ENCODE measurements at places on chromosomes 1 and 21. TPM values are rescaled to one million over a fixed set of nuclear protein-coding genes. Genes with fewer than 3 reads are reported as not detected.
A peak's percentile ranks its signal among the peaks of the same experiment; 100 is the strongest.

The BEND5 gene
- 1.4 TPM for total RNA-seq

- DNase-seq: no peak
Measured at GRCh38 chr1:67013573-67013972, 40.4 kb downstream of the SLC35D1 start.

The C1orf185 gene
- total RNA-seq: not detected

GRCh38 chr21:25465263-25465662, 142.0 kb downstream of the MRPL39 start:
- DNase-seq: no peak

DNA sequence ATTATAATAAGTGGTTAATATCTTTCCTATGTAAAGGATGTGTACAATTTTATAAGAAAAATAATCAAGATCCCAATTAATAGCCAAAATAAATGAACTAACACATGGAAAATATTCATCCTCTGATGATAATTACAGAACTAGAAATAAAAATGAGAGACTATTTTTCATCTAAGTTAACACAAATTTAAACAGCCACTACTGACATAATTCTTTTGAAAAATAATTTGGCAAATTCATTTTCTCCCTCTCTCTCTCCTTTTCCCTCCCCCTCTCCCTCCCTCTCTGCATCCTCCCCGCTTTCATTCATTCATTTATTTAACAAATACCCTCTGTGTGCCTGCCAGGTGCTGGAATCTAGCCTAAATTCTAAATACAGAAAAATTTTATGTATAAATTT, 10.3 kb upstream of the SFPQ start:
- DNase-seq: no peak

DNA sequence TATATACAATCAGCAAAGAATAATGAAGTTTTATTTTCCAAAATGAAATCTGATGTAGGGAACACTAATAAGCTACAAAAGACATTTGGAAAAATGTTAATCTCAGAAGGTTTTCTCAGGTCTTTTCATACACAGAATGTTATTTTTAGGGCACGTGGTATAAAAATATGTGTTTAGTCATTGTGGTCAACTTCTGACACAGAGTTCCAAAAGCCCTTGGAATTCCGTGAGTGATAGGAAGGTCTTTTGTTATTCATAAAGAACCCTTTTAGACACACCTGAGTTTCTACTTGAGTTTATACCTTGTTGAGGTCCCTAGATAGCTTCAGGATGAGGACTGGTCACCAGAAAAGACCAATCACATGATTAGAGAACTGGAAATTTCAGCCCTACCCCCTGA, 277.6 kb upstream of the NCAM2 start:
- DNase-seq: no peak

The MPL gene
- total RNA-seq: not detected

DNA sequence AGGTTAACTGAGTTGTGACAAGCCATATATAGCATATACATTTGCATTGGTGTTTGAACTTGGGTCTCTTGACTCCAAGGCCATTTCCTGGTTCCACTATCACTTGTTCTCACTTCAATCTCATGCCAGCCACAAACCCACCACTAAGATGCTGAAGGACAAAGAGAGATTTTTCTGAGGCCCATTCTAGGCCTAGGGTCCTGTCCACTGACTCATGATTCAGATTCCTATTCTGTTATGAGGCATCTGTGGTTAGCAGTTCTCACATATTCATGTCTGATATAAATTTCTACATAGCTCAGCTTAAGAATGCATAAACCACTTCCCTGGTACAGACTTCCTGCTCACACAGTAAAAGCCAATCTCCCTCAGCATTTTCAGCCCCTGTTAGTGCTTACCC, 326.1 kb upstream of the BEND5 start:
- DNase-seq: no peak

The NDC1 gene
- total RNA-seq: 7.6 TPM

The KIAA0040 gene
- total RNA-seq: 33.1 TPM

The PLA2G4A gene
- 0.66 TPM for total RNA-seq

DNA sequence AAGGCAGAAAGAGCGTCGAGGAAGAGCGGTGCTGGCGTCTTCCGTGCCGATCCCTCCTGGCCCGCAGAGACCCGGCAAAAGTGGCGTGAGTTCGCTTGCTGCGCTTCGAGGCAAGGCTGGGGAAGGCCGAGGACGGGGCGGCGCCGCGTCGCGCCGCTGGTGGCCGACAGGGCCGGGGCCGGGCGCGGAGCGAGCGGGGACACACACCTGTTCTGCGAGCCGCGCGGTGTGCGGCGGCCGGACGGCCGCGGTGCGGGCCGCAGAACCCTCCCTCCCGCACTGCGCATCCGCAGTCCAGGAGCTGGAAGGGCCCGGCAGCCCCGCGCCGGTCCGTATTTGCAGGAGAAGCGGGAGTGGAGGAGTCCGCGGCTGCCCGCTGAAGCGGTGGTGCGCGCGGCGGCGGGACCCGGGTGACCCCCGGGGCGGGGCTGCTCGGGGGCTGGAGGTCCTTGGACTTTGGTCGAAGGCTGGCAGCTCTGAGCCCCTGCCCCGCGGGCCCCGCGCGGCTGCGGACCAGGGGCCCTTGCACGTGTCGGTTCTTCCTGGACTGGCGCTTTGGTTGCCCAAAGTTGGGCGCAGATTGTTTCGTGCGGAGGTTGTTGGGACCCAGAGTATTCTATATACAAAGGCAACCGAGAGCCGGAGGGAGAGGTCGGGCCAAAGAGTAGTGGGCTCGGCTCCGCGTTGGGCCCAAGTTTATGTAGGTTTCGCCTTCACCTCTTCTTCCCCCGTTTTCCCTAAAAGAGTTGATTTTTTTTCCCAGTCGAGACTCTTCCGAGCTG, 2.6 kb downstream of the RNF220 start:
- DNase-seq: no peak

GRCh38 chr1:53672243-53672642, 66.7 kb downstream of the GLIS1 start:
- DNase-seq: no peak

DNA sequence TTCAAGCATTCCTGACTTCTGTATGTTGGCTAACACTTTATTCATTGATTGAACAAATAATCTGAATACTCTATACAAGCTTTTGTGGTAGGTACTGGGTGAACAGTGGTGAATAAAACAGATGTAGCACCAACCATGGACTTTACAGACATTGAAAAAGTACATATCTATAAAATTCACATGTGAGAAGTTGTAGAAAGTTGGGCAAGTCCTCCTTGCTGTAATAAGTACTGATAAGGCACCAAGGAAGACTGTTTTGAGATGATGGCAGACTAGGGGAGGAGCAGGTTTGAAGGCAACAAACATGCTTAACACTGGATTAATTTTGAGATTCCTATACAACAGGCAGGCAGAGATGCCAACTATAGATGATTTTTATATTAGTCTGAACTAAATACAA, 42.4 kb downstream of the RNF2 start:
- DNase-seq: no peak

GRCh38 chr1:15053153-15053552, 100.4 kb upstream of the TMEM51 start:
- DNase-seq: no peak

- no peak for DNase-seq
Measured at GRCh38 chr1:204869097-204869496, 1.6 kb upstream of the NFASC start.

The SELE gene
- total RNA-seq: not detected

The LRP8 gene
- 2.3 TPM for total RNA-seq

GRCh38 chr1:29145739-29146437, 22.2 kb upstream of the TMEM200B start:
- DNase-seq: no peak

The PRR9 gene
- not detected for total RNA-seq

GRCh38 chr1:23748016-23748415, 4.7 kb downstream of the ELOA start:
- DNase-seq: no peak

The GRIK3 gene
- total RNA-seq: 0.13 TPM

DNA sequence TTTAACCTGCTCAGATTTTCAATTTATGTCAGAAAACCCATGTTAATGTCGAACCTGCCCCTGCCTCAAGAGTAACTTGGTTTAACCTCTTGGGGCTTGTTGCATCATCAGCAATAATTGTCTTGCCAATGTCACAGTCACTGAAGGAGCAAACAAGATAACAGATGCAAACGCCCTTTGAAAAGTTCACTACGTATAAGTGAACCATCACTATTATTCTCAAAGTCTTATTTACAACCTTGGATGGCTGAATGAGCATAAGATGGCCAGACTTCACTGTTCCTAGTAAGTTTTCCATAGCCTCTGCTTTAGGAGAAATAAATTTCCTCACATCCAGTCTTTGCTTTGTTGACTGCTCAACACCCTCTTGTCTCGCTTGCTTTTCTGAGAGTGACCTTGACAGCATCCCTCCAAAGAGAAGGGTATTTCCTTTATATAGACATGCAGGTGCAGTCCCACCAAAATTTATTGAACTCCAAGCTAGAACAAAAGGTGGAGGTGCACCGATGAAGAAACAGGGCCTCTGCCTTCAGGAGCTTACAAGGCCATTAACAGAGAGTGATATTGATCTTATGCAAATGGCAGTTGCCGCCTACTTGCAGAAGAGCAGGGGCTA, 749 bp upstream of the LRIG2 start:
- no peak for DNase-seq

DNA sequence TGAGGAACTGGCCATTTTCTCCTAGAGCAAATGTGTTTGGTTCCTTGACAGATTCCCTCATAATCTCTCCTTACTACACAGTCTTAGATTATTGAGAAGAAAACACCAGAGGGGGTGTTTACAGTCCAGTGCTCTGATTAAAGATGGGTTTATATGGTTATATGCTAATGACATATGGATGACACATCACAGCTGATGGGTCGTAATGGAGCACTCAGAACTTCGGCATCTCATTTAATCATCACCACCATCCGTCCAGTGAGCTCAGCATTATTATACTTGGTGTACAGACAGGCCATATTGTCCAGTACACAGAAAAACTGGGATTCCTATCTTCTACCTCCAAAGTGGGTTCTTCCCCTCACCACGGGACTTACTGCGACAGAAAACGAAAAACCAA, 22.3 kb upstream of the NR5A2 start:
- DNase-seq: no peak

The SPATA1 gene
- not detected for total RNA-seq

The BTBD8 gene
- 0.90 TPM for total RNA-seq

DNA sequence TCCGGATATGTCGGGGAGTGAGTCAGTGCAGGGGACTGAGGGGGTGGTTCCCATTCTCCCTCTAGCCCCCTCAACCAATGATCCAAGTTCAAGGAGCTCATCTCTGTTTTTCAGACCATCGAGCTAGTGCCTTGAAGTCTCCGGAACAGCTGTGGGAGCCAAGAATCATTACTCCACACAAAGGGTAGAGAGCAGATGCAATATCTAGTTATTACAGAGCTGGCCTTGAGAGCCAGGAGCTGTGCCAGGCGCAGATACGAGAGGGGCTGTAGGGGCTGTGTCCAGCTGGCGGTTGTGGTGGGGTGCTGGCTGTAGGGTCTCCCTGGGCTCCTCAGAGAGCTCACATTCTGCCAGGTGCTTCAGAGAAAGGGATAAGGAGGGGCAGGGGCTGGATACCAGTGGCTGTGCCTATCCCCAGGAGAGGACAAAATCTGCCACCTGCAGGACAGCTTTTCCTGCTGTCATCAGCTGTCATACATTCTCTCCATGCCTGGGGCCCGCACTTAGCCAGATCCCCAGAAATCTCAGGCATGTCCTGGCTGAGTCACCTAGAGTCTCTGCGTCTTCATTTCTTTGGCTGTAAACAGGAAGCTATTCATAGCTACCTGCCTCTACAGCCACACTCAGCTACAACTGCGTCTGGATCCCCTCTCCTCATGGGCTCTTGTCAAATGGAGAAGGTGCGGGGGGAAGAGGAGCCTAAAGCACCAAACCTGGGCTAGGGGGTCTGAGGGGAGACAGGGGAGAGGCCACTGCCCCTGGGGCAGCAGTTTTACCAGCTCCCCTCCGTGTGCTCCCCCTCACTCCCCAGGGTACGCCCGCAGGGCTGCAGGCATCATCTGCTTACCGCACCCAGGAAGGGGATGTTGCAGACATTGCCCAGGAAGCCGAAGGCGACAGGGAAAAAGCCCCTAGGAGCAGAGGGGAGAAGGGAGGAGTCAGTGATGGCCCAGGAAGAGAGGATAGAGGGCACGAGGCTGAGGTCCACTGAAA, 2.4 kb upstream of the KISS1 start:
- peak; percentile 51 for DNase-seq

The UHMK1 gene
- total RNA-seq: 60.2 TPM

The SH2D1B gene
- 2.1 TPM for total RNA-seq

DNA sequence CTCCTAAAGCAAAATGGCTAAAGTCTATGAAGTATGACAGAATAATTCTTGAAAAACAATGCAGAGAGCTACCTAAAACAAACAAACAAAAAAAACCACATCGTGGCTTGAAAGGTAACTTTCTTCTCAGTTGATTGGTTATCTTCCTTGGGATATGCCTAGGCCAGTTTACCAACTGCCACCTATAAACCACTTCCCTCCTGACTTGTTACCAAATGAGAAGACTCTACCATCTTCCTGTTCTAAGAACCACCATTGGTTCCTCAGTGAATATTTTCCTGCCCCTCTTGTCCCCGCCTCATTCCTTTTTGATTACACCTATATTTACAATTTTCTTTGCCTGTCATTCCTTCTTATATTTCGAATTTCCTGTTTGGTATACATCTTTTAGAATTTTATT, 336.6 kb downstream of the SIPA1L2 start:
- no peak for DNase-seq

The LRRC39 gene
- 31.5 TPM for total RNA-seq

DNA sequence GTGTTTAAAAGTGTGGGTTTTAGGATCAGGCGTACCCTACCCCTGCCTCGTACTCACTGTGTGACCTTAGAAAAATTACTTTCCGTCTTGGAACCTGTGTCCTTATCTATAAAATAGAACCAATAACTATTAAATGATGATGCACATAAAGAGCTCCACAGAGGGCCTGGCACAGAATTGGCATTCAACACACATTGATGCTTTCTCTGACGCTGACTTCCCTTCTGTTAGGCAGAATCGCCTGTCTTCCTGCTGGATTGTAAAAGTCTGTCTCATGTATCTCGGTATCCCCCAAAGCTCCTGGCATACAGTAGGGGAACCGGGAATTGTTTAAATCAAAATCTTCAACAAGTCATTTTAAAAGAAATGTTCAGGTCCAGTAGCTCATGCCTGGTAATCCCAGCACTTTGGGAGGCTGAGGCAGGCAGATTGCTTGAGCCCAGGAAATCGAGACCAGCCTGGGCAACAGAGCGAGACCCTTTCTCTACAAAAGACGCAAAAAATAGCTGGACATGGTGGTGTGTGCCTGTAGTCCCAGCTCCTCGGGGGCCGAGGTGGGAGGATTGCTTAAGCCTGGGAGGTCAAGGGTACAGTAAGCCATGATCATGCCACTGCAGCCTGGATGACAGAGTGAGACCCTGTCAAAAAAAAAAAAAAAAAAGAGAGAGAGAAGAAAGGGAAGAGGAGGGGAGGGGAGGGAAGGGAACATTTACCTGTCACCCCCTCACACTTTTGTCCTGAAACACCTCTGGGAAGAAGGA, 41.3 kb upstream of the FHAD1 start:
- no peak for DNase-seq

GRCh38 chr1:8348047-8348776, 30.3 kb downstream of the SLC45A1 start:
- DNase-seq: no peak

DNA sequence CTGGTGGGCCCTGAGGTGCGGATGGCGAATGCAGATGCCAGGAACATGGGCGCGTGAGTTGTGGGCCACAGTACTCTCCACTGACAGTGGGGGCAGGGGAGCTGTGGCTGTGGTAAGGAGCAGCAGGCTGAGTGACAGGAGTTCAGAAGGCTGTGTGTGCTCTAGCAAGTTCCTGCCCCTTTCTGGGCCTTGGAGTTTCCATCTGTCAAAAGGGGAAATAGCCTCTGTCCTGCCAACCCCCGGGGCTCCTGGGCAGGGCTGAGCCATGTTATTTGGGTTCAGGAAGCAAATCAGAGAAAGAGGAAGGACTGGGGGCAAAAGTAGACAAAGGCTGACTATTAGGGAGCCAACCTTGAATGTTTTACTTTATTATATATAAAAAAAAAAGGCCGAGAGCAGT, 19.5 kb upstream of the MFN2 start:
- DNase-seq: no peak

Measured in gastrocnemius medialis (tissue), 4 donors.